ENCODE measurements at places on chromosomes 16 and 17.

DNA sequence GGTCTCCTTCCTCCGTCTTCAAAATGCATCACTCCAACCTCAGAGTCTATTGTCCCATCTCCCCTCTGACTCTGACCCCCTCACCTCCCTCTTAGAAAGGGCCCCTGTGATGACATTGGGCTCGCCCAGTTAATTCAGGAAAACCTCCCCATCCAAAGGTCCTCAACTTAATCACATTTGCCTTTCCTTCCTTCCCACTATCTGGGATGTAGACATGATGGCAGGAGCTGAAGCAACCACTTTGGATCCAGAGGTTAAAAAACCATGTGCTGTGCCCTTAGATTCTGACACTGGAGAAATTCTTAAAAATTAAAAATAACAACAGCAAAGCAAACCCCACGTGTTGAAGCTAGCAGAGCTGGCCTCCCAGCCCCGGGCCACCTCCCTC is 80.2 kb downstream of the ZDHHC7 start:
- DNase-seq, result no peak

DNA sequence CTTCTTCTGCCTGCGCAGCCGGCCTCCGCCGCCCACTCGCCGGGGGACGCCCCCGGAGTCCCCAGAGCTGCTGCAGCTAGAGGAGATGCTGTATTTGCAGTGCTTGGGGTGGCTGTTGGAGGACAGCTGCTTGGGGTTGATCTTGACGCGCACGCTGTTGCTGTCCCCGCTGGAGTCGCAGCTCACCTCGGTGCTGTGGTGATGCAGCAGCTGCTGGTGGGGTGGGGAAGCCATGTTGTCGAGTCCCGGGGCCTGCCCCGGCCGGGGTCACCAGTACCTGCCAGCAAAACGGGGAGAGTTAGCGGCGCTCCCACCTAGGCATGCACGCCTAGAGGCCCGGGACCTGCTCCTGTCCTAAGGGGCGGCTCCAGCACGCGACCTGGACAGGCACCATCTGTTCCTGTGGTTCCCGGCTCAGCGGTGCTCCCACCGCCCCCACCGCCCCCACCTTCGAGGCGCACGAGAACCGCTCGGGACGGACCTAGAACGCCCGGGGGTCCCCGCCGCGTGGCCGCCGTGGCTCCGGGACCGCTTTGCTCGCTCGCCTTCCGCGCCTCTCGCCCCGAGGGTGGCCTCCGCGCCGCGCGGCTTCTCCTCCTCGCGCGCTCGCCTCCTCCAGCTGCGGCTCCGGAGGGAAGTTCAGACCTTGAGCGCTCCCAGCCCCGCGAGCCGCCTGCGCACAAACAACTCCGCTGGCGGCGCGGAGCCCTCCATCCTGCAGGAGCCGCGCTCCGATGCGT is 863 bp downstream of the ADCY9 start:
- peak; percentile 36 for DNase-seq

- DNase-seq, result no peak
Measured at GRCh38 chr17:82938873-82939620, 99.2 kb upstream of the ZNF750 start.

- no peak for DNase-seq
Measured at GRCh38 chr16:77300256-77300655, 101.0 kb downstream of the SYCE1L start.

DNA sequence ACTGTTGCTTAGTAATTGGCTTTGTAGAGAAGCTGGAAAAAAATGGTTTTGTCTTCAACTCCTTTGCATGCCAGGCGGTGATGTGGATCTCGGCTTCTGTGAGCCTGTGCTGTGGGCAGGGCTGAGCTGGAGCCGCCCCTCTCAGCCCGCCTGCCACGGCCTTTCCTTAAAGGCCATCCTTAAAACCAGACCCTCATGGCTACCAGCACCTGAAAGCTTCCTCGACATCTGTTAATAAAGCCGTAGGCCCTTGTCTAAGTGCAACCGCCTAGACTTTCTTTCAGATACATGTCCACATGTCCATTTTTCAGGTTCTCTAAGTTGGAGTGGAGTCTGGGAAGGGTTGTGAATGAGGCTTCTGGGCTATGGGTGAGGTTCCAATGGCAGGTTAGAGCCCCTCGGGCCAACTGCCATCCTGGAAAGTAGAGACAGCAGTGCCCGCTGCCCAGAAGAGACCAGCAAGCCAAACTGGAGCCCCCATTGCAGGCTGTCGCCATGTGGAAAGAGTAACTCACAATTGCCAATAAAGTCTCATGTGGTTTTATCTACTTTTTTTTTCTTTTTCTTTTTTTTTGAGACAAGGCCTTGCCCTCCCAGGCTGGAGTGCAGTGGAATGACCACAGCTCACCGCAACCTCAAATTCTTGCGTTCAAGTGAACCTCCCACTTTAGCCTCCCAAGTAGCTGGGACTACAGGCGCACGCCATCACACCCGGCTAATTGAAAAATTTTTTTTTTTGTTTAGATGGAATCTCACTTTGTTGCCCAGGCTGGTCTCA is 6.2 kb upstream of the TMEM235 start:
- DNase-seq, result no peak

GRCh38 chr16:15701975-15702970 is 52.2 kb downstream of the NDE1 start:
- DNase-seq, result no peak

DNA sequence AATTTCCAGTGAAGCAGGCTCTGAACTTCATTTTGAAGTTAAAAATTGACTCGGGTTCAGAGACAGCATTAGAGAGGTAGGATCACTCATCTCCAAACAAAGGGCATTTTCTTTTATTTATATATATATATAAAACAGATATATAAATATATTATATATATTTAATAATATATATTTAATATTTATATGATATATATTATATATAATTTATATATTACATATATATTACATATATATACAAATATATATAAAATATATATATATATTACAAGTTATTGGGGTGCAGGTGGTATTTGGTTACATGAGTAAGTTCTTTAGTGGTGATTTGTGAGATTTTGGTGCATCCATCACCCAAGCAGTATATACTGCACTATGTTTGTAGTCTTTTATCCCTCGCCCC is 320.8 kb downstream of the MAP2K6 start:
- DNase-seq, result no peak

GRCh38 chr17:13589658-13590057 is 12.1 kb downstream of the HS3ST3A1 start:
- DNase-seq, result no peak

DNA sequence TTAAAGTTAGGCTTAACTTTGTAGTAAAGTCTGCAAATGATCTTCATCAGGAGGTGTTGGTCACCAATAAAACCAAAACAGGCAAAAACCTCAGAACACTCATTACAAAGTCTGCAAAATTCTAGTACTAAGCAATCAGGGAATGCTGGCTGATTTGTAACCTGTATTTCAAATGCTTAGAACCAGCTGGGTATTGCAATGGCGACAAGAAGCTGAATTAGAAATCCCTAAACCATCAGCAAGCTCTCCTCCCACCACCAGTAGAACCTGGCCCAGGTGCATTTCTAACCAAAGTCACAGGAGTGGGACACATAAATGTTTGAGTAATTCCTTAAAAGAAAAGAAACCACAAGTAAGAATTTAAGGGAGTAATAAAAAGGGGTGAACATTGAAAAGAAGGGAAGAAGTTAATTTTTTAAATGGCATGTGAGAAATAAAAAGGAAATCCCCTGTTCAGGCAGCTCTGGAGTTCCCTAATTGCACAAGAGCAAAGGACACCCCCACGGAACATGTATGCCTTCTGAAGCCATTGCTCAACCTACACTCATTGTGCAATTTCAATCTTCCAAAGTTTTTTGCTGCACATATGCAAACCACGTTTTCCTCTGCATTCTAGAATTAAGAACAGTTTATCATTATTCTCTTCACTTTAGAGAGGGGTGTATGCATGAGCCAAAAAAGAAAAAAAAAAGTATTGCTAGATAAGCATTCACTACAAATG is 102.9 kb downstream of the HIC1 start:
- DNase-seq, result peak; percentile 42

DNA sequence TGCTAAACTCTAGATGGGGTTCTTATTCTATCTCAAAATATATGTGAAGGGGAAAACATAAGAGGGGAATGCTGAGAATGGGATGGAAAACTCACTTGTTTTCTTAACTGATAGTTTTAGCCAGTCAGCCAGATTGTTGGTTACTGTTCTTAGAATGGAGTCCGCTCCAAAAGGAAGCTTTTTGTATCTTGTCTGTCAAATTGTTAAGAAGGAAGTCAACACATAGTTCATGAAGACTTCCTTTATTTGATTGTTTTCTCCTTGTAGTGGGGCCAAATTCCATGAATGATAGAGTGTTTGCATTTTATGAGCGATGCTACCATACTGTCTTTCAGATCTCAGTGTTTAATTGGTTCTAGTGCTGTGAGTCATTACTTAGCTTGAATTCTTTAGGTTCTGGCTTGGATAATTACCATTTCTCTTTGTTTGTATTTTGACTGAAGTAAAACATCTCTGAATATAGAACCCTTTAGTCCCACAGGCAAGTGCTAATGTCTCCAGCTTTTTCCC is 98.3 kb upstream of the GOT2 start:
- no peak for DNase-seq

GRCh38 chr17:59361386-59361785 is 29.9 kb downstream of the YPEL2 start:
- no peak for DNase-seq

DNA sequence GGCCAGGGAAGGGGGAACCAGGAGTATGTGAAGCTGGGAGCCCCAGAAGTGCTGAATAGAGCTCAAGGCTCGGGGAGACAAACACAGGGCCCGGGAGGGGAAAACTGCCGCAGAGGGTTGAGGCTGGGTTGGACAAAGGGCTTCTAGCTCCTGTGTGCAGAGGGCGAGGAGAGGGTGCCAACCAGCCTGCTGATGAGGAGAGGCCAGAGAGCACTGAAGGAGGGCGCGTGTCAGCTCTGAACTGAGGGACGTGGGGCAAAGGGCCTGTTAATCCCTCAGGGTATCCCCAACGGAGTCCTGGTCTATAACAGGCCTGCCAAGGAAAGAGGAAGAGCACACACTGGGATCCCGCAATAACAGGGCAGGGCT is 151.3 kb downstream of the C16orf78 start:
- DNase-seq, result no peak

GRCh38 chr17:10127819-10128425 is 70.5 kb downstream of the GAS7 start:
- no peak for DNase-seq

DNA sequence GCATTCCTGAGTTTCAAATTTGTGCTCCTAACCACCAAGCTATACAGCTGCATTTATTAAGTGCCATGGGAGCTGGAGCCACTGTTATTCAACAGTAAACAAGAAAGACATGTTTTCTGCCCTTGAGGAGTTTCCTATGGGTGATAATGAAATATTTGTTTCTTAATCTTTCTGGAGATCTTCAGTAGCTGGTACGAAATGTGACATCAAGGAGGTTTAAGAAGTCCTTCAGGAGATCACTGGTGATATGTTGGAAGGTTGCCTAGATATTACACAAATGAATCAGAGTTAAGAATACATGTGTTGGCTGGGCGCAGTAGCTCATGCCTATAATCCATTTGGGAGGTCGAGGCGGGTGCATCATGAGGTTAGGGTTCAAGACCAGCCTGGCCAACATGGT is 14.9 kb downstream of the RHOT1 start:
- DNase-seq, result no peak

GRCh38 chr17:80730739-80731138 is 186.1 kb downstream of the RPTOR start:
- no peak for DNase-seq

GRCh38 chr16:88610080-88610479 is 28.3 kb upstream of the IL17C start:
- no peak for DNase-seq

- DNase-seq, result no peak
Measured at GRCh38 chr17:61834610-61835009, 28.7 kb downstream of the BRIP1 start.

GRCh38 chr17:41340494-41340893 is 10.1 kb downstream of the KRT33A start:
- peak; percentile 8 for DNase-seq

DNA sequence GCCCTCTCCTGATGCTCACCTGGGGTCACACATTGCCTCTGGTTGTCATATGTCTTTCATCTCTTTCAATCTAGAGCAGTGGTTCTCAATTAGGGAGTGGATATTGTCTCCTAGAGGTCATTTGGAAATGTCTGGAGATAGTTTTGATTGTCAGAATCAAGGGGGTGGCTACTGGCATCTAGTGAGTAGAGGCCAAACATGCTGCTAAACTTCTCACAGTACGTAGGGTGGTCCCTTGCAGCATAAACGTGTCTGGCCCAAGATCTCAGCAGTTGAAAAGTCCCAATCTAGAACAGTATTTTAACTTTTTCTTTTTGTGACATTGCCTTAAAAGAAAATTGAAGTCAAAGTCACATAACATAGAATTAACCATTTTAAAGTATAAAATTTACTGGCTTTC is 30.5 kb upstream of the SLC5A10 start:
- DNase-seq, result no peak

DNA sequence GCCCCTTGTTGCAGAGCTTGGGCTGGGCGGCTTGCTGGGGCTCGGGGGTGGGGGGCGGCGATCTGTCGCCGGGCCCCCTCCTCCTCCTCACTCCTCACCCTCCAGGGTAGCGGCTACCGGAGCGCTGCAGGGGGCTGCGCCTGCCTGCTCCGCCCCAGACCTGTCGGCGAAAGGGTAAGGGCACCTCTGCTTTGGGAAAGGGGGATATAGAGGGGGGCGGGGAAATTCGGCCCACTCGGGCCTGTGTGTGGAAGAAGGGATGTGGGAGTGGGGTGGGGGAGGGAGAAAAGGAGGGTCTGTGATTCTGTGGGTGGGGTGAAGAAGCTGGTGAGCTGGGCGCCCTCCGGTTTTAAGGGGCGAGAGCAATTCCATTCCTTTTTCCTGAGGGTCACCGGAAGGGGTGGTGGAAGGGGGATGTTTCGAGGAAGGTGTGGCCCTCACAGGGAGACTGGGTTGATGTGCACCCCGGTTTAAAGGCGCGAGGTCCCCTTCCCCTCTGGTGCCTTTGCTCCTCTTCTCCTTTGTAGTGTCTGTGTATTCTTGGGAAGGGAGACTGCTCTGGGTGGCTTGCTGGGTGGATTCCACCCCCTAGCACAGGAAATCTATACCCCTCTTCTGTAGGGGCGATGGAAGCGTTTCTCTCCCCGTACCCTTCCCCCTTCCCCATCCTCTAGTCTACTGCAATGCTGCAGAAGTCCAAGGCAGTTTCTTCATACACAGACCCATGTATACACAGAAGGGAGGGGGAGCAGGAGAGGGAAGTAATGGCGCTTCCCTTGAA is 878 bp downstream of the TAOK1 start:
- no peak for DNase-seq

DNA sequence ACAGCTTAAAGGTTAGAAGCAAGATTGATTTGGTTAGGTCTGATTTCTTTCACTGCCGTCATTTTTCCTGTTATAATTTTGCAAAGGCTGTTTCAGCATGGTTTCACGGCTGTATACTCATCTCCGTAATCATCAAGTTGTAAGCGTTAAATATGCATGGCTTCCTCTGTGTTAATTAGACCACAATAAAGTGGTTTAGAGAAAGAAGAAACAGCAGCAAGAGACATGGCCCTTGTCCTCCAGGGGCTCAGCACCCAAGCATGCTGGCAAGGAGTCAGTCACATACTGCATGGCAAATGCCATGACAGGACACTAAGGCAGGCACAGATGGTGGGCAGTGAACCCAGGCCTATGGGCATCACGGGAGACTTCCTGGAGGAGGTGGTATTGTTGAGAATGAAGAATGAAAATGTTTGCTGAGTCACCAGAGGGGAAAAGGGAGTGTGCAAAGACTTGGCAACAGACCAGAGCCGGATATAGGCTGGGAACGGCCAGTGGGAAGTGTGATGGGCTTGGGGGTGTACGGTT is 61.4 kb upstream of the PLCG2 start:
- DNase-seq, result peak; percentile 26

All from CD4-positive, alpha-beta T cell treated with Interleukin-4 for 1 hour (primary cell).